A172 (cell line): ENCODE measurements at places on chromosomes 3 and 15.

DNA sequence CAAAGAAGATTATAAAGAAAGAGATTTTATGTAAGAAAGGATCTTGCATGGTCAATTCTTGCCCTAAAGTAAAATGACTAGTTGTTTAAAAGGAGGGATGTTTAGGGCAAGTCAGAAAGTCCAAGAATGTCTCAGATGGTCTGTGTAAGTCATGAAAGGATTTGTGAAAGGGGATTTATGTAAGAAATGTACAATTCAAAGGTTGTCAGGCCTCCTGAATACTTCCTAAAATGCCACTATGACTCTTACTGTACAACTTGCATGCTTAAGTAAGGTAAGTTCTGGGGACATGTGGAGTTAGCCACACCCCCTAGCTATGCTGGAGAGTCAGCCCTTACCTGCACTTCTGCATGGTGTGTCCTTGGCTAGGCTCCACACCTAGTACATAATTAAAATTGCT, 328.9 kb upstream of the TGFBR2 start:
- no peak for DNase-seq

- DNase-seq = no peak
Measured at GRCh38 chr3:105503191-105503593, 136.5 kb downstream of the ALCAM start.

- peak; percentile 49 for DNase-seq
Measured at GRCh38 chr3:71710906-71711494, 14.2 kb downstream of the EIF4E3 start.

GRCh38 chr3:66390013-66390412, 110.8 kb downstream of the LRIG1 start:
- no peak for DNase-seq

- DNase-seq = no peak
Measured at GRCh38 chr3:139836698-139837464, 98.1 kb upstream of the CLSTN2 start.

DNA sequence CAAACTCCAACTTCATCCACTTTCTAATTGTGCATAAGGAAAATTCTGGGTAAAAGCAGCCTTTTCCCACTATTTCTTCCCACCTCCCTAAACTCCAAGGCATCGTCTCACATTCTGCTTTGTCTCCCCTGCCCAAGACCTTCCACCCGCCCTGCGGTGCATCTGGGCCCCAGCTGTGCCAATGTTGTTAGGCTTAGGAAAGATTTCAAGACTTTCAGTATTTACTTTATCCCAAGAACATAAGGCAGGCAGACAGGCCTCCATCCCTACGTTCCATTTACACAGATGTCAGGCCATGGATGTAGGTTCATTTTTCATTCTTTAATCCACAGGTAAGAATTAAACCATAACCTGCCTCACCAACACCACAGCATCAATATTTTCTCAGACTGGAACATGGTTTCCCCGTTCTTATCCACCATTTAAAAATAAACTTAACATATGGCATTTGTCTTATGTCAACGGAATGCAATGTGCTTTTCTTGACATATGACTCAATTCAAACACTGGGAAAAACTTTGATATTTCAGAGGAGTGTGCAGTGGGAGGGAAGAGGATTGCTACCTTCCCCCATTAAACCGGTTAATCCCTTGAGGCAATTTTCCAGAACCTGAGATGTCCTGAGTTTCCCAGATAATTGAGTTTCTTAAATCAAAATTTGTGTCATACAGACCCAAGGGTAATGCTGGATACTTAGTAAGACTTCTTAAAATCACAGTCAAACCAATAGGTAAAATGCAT, 238.0 kb upstream of the LRIG1 start:
- DNase-seq = no peak

- DNase-seq = no peak
Measured at GRCh38 chr15:88275804-88276203, 19.3 kb upstream of the NTRK3 start.

DNA sequence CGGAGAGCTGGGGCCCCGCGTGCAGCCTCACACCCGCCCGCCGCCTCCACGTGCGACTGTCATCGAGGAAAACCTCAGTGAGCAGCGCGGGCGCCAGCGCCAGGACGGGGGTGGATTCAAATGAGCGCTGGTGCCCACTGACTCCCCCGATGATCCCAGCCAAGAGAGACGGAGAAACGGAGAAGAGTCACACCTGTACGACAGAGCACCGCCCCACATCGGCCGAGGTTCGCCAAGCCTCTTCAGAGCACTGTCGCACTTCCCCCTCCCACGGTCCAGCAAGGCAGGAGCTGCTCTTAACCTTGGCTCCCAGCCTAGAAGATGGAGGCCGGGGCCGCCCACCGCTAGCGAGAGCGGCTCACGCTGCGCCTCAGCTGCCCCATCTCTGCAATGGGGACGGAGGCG, 130.9 kb upstream of the IQSEC1 start:
- no peak for DNase-seq

DNA sequence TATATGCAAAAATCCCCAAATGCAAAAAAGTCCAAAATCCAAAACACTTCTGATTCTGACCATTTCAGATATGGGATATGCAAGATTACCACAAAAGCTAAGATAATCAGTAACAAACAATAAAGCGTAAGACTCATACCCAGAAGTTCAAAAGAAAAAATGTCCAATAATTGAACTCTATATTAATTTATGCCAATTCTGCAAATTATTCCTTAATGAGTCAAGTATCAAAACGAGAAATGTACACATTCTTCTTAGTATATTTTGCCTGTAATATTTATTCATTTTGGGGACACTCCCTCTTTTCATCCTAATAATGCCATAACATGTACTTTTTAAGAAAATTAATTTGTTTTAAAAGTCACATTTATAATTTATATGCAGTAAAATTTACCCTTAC, 37.1 kb downstream of the DENND6A start:
- no peak for DNase-seq

GRCh38 chr3:130828948-130829947, 64.6 kb upstream of the ATP2C1 start:
- no peak for DNase-seq

DNA sequence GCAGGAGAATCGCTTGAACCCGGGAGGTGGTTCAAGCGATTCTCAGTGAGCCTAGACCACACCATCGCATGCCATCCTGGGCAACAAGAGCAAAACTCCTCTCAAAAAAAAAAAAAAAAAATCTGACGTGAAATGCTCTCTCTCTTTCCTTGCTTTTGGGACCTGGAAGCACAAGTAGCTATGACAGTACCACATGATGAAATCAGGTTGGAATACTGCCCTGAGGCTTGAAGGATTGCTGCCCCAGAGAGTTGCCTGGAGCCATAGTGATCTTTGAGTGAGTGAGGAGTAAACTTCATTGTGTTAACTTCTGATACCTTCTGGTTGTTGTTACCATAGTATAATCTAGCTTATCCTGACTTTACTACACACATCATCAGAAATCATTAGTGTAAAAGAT, 23.3 kb downstream of the AKAP13 start:
- DNase-seq = no peak

DNA sequence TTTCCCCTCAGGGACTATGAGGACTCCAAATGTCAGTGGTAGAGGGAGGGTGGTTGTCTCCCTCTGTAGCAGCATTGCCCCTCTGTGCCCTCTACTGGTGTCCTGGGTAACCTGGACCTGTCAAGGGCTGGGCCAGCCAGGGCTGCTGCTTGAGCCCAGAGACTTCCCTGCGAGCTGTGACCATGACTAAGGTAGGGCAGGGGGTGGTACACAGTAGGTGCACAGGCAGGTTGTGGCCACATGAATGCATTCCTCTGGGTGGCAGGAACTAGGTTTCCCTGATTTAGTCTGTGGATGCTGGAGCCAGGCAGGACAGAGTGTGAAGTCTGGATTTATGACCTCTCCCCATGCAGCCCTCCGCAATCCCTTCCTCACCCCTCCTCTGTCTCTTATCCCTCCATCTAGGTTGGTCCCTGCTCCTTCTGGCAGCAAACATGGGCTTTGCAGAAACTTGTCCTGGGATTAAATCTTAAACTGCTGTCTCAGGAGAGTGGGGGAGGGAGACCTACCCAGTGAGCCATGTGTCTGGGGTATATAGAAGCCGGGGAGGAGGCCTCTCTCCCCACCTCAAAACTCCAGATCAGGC, 8.7 kb upstream of the SEMA3F start:
- DNase-seq = no peak

- no peak for DNase-seq
Measured at GRCh38 chr15:68353421-68354135, 76.0 kb downstream of the FEM1B start.

DNA sequence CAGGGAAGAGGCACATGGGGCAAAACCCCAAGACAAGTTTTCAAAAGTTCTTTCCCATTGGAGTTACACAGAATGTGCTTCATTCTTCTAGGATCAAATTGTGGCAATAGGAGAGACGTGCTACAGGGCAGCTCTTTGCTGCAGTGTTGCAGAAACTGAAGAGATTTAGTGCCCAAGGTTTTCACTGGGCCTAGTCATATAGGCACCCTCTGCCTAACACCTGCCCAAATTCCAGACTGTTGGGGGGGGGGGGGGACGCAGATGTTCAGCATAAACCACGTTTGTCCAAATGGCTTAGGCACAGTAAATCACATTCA, 346.8 kb upstream of the ZNF717 start:
- DNase-seq = no peak

- no peak for DNase-seq
Measured at GRCh38 chr3:160828880-160829279, 72.8 kb downstream of the PPM1L start.

- DNase-seq = no peak
Measured at GRCh38 chr3:195768414-195768813, 43.3 kb downstream of the MUC4 start.
